ENCODE measurements at places on chromosomes 5 and 9. TPM values are rescaled to one million over a fixed set of nuclear protein-coding genes. Genes with fewer than 3 reads are reported as not detected.

PCSK5 gene
- total RNA-seq = 56.5 TPM

CNTFR gene
- total RNA-seq = 13.1 TPM

DNA sequence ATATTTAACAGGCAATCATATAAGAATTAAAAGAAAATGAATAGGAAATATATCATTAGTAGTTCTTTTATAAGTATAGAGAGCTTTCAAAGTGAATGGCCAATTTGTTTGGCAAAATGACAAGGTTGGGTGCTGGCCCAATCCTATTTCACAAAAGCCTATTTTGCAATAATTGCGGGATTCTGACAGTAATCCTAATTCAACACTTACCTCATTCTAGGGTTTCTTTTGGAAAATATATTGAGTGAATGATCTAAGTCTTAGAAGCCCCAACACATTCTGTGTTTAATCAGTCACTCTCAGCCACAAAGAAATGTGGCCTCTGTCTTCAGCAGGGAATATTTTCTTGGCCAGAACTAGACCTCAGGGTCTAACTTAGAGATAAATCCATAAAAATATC is 835.9 kb upstream of the ZNF608 start:
- no peak for DNase-seq

DNA sequence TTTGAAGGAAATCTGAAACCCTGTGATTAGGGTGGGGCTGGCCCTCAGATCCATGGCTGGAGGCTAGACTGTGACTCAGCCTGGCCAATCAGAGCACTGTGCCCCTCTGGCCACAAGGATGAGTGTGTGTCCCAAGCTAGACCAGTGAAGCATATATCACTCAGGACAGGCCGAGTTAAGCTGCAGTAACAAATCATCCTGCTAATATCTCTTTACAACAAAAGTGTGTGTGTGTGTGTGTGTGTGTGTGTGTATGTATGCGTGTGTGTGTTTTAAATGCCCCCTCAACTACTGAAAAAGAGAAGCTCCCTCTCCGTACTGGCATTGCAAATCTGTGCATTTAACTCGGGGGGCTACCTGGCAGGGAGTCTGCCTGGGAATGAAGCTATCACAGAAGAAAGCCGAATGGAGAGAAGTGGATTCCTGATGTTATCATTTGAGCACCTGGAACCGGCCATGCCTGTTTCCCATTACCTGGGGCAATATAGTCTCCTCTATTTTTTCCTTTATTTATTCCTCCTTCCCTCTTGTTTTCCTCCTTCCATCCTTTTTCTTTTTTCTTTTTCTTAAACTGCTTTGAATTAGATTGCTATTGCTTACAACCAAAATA is 25.6 kb downstream of the STC2 start:
- DNase-seq = no peak

- DNase-seq = no peak
These were observed 8.8 kb downstream of the ATP10B start for GRCh38 chr5:160843240-160843639.

DNA sequence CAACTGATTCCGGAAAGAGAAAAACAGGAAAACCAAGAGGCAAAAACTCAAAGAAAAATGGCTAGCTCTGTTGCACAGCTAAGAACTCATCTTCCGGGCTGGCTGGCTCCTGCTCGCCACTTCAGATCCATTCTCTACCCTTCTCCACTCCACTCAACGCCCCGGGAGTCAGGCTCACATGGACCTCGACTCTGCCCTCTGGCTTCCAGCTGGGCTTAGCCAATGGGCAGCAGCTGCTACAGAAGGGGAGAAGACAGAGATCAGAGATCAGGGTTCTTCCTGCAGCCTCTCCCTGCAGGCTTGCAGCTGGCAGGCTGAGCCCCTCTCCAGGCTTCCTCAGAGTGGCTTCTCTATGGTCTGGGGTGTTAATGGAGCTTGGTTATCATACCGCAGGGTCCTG is 187.5 kb downstream of the MED10 start:
- no peak for DNase-seq

GRCh38 chr9:138068601-138069035 is 191.0 kb downstream of the CACNA1B start:
- no peak for DNase-seq

DMRT3 gene
- total RNA-seq = not detected

KIF4B gene
- total RNA-seq = not detected

ZSWIM6 gene
- total RNA-seq = 27.1 TPM

PKD2L2 gene
- not detected for total RNA-seq

GRCh38 chr9:97480749-97481148 is 20.7 kb upstream of the TMOD1 start:
- DNase-seq = no peak

DNA sequence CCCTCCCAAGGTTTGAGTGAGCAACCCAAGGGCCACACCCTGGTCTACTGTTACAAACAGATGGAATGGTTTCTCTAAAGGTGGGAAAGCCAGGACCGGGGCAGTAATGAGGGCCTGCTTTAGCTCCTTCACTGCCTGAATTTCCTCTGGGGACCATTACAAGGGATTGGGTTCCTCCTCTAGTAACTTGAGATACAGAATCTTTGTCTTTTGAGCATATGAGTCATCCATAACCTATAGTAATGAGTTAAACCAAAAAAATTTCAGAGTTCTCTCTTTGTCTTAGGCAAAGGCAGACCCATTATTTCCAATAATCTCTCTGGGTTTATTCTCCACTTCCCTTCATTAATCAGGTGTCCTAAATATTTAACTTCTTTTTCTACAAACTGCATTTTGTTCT is 618.8 kb downstream of the HINT1 start:
- DNase-seq = no peak

DNA sequence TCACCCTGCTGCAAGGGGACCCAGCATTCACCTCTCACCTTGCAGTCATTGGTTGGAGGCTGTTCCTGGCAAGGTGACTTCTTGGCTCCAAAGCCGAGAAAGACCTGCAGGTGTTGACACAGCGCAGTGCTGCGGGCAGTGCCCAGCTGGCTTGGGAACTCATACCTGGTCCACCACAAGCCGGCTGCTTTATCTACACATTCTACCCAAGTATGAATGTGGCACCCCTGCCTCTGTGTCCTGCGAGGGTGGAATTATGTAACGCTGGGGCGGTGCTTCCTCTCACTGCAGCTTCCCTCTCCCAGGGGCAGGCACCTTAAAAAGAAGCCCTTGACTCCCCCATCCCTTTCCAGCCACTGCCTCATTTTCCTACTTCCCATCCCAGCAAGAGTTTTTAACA is 2.5 kb upstream of the ZMYND19 start:
- no peak for DNase-seq

- no peak for DNase-seq
These were observed 3.0 kb downstream of the RAD23B start for GRCh38 chr9:107286057-107286456.

DNA sequence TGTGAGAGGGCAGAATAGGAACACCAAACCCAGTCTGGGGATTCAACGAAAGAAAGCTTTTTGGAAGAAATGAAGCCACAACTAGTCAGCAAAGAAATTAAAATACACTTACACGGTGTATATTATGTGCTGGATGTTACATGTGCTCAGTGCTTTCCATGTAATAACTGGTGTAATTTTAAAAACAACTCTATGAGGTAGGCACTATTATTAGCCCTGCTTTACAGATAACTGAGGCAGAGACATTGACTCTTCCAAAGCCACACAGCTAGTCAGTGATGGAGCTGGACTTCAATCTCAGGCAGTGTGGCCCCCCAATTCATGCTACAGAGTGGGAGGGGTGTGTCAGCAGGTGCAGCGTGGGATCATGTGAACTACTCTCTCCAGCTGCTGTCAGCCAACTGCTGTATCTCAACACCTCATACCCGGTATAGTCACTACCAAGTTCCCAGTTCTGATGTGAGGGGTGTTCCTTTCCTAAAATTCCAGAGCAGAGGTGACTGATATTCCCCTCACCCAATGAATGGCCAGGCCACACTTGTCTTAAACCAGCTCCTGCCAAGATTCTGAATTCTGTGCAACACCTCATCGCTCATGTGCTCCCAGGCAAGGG is 33.8 kb upstream of the TJP2 start:
- no peak for DNase-seq

DNA sequence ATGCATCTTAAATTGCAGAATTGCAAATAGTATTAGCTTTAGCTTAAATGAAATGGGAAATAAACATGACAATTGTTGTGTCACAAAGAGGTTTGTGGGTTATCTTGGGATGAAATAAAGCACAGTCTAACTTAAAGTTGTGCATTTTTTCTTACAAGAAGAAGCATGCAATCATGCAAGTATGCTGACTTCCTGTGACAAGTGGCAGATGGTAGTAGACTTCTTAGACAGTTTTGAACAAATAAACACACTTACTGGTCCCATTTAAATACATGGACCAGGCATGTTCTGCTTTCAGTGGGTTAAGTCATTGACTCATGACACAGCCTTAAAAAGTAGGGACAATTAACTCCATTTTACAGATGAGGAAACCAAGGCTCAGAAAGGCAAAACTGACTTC is 15.9 kb upstream of the C5orf63 start:
- DNase-seq = no peak

- DNase-seq = peak; percentile 20
These were observed 34.0 kb upstream of the PPP1R2B start for GRCh38 chr5:156815988-156816599.

NIM1K gene
- total RNA-seq = 0.34 TPM

- no peak for DNase-seq
These were observed 100.7 kb downstream of the LMNB1 start for GRCh38 chr5:126877602-126878001.

SOX30 gene
- total RNA-seq = 0.28 TPM

DNA sequence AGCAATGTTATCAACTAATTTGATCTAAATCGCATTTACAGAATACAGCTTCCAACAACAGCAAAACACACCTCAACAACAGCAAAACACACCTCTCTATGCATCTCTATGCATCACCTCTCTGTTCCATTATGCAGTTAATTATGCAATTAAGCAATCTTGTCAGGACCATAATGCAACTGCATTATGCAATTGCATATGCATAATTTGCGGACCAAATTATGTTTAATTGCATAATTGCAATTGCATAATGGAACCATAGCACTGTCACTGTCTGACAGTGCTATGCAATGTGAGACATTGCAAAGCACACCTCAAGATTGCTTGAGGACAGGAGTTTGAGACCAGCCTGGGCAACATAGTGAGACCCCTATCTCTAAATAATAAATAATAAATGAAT is 80.4 kb upstream of the PRSS3 start:
- no peak for DNase-seq

DNA sequence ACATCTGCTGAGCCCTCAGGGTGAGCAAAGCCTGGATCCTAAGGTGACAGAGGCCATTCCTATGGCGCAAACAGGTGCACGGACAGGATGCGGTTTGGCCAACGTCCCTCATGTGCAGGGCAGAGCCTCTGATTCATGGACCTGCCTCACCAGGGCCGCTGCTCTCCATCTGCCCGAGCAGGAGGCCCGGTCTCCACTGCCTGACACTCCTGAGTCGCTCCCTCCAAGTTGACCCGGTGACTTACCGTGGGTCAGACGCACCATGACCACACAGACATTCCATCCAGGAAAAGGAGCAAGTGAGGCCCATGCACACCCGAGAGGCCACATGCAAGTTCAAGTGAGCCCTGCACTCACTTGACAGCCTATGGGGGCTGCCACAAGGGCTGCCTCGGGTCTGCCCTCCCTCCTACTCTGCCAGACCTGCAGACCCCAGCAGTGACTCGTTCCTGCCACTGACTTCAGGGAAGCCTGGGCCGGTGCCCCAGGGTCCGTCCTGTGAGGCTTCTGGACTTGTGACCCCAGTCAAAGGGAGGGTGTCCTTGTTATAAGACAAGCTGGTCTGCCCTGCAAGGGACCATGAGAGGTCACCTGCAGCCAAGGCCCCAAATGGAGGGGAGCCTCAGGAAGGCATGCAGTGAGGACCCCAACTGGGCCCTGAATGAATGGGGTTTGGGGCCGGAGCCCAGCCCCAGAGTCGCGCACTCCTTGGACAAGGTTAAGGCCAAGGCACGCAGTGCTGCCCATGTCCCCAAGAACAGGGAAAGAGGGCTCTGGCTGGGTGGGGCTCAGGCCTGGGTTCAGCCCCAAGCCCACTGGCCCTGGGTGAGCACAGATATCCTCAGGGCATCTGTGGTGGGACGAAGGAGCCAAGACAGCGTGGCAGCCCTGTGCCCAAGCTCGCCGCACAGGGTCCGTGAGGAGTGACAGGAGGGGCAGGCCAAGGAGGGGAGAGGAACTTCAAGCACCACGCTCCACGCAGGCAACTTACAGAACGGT is 10.1 kb downstream of the BRD3OS start:
- no peak for DNase-seq

DNA sequence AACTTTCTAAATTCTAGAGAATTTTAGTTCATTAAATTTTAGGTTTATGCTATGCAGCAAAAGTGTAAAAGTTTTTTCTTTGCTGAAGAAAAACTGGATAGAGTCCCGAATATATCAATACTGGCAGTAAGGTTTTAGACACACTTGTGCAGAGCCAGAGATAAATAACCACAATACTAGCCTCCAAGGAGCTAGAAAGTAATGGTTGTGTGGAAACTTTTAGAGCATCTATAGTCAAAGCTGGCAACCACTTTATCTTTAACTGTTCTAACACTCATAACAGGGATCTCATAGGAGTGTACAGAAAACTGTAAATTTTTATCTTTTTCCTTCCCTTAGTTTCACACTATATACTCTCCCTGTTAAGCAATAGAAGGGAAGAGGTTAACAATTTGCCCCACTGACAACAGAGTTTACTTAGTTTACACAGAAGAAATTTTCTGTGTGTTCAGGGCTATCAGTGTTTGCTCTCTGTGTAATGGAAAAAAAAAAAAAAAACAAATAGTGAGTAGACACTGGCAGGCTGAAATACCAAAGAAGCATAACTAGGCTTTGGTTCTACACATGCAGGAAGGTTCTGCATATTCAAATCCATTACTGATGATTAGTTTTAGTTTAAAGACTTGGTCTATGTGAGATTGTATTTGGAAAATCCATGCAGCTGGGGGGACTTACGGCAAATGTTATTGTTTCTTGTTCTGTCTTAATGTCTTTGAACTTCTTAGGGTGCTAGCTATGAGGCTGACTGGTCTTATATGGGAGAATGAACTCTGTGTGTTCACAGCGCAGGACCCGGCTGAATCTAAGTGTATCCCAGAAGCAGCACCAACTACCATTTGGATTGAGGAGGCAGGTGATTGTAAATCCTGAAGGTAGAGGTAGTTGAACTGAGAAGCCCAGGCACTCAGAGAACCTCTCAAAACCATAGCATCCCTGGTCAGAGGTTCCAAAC is 187.6 kb downstream of the PCSK1 start:
- DNase-seq = no peak

GRCh38 chr5:114435885-114436299 is 74.0 kb downstream of the KCNN2 start:
- DNase-seq = no peak

DNA sequence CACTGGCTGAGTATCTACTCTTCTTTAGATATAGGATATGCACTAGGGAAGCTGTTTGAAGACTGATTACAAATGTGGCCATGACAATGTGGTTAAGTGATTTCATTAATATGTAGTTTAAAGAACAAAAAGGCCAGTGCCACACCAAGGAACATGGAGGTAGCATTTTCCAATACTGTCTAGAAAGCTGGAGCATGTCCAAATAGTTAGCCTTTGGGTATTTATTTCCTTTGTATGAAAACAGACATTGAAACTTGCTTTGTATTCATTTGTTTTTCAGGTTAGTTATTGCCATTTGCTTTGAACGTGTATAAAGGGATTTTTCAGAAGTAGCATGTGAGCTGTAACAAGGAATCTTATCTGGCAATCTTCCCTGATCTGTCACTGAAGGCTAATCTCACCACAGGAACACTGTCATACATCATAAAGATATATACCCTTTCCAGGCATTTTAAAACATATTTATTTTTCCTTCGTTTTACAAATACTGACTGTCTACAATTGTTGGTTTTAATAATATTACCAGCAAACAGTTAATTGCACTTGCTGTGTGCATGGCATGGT is 93.4 kb downstream of the PLPPR1 start:
- no peak for DNase-seq
